ENCODE measurements at places on chromosomes 5 and 9.
A peak's percentile ranks its signal among the peaks of the same experiment; 100 is the strongest.

GRCh38 chr5:169590602-169591001 is 7.0 kb downstream of the SPDL1 start:
- DNase-seq = no peak

DNA sequence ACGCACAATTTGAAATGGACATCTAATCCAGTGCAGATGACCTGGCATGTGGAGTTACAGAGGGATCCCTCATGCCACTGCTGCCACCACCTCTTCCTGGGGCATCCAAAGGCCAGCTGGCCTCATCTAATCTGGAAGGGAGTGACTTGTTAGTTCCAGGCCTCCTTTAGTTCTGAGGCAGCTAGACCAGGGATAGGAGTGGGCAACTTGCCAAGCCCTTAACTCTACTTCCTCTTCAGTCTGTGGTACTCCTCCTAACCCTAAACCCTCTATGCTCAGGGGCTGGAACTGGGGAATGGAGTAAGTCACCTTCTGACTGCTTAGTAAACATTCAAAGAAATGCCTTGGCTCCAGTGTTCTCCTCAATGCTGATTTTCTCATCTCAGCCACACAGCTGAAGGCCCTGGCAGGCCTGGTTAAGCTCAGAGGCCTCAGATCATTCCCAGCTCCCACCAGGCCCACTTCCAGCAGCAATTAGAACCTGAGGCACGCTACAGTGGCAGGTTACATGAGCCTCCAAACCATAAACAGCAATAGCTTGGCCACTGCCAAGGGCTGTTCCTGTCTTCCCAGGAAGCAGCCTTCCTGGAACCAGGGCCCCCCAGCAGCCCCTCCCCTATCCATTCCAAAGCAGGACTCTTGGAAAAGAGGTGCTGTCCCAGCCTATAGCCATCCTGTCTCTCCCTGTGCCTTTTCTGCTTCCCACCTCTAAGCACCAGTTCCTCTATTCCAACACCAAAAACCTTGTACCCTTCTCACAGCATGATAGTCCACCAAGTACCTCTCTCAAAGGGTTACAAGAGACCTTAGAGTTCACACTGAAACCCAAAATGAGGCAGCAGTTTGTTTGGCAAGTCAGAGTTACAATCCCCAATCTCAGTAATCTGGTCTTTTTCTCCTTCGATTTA is 2.0 kb downstream of the EIF4EBP3 start:
- no peak for DNase-seq

GRCh38 chr5:139749242-139749641 is 46.4 kb upstream of the PSD2 start:
- no peak for DNase-seq

DNA sequence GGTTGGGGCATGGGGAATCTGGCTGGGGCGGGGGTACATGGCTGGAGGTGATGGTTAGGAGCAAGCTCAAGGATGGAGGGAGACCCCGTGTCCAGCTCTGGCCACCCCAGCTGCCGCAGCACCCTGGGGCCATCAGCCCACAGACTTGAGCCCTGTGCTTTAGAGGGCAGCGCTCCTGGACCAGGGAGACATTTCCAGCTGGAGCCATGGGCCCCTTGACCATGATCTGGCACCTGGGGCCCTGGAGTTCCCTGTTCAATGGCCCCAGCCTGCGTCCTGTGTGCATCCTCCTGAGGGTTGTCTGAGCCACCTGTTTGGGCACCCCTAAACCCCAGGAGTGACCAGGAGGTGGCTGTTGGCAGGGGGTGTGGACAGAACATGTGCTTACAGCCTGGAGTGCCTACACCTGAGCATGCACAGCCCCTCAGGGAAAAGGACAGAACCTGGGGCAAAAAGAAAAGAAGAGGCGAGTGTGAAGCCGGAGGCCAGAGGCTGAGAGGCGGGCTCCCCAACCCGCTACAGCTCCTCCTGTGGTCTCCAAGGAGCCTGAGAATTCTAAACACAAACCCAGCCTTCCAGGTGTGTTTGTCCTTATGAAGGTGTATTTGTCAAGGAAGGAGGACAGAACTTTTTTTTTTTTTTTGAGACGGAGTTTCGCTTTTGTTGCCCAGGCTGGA is 126.7 kb downstream of the C9orf50 start:
- DNase-seq = no peak

DNA sequence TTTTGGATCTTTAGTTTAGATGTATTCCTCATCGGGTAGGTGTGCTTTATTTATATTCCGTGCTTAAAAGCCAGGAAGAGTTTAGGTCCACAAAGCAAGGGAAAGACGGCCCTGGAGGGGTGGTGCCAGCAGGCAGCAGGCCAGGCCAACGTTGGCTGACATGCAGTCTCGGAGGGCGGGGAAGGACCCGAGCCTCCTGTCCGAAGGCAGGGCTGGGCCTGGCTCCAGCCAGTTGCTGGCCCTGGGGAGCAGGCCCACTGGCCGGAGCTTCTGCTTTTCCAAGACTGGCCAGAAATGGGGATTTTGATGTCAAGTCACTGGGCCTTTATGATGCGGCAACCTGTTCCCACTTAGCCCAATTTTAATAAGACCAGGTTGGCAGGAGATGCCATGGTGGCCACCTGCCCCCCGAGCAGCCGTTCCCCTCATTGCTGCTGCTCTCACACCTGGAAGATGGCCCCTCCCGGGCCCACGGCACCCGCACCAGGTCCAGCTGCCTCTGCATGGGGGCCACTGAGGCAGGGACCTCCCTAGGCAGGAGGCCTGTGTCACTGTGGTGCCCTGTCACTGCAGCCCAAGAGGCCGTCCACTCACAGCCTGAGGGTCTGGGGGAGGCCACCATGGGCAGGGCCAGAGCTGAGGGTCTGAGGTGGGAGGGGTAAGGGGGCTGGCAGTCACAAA is 23.2 kb downstream of the LPCAT1 start:
- no peak for DNase-seq

- no peak for DNase-seq
These were observed 57.9 kb upstream of the RNF38 start for GRCh38 chr9:36457836-36458429.

DNA sequence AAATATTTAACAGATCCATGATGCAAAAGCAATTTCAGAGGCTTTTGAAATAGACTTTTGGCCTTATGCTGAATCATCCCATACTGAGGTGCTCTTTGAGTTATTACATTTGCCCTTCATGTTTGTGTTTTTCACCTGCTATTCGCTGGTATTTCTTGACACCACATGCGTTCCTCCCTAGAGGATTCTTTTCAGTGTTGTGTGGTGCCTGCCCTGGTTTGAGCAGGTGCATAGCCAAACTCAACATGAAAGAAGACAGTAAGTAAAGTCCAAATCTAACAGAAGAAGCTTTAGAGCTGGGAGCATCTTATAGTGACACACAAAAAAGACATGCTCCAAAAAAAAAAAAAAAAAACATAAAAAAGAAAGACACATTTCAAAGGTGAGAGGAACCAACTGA is 796.3 kb downstream of the SEMA5A start:
- DNase-seq = no peak

DNA sequence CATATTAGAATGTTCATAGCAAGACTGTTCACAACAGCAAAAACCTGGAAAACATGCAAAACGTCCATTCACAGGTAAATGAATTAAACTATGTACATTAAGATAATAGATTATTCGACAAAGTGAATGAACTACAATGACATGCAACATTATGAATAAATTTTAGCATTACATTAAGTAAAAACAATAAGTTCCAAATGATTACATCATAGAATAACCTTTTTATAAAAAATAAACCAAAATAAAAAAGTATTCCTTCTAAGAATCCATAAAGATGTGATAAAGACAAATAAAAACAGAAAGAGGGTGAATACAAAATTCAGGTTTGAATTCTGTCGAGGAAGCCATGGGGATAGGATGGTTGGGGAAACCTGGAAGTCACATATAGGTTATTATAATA is 57.3 kb downstream of the STRBP start:
- DNase-seq = no peak

DNA sequence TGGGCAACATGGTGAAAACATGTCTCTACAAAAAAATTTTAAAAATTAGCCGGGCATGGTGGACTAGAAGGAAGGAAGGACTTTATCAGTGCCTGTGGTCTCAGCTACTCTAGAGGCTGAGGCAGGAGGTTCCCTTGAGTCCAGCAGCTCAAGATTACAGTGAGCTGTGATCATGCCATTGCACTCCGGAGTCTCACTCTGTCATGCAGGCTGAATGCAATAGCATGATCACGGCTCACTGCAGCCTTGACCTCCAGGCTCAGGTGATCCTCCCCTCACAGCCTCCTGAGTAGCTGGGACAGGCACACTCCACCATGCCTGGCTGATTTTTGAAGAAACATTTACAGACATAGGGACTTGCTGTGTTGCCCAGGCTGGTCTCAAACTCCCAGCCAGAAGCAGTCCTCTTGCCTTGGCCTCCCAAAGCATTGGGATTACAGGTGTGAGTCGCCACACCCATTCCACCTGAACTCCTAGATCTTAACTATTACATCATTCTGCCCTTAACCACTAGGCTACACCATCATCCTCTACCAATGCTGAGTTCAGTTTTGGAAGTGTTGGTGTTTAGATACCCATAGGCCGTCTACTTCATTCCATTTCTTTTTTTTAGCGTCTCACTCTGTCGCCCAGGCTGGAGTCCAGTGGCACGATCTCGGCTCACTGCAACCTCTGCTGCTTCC is 2.0 kb upstream of the URM1 start:
- no peak for DNase-seq

- no peak for DNase-seq
These were observed 363.0 kb upstream of the IRX2 start for GRCh38 chr5:3114467-3114866.

GRCh38 chr5:146339715-146340259 is 1.1 kb downstream of the POU4F3 start:
- DNase-seq = no peak

DNA sequence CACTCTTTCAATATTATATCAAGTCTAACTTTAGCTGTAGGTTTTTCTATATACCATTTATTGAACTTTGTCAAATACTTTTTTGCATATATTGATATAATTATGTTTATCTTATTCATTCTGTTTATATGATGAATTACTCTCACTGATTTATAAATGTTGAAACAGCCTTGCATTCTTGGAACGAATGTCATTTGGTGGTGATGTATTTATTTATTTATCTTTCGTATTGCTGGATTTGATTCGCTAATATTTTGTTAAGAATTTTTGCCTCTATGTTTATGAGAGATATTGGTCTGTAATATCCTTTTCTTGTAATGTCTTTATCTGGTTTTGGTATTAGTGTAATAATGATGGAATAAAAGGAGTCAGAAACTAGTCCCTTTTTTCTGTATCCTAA is 563.9 kb downstream of the ANXA1 start:
- no peak for DNase-seq

GRCh38 chr9:15262581-15262980 is 44.4 kb downstream of the TTC39B start:
- DNase-seq = no peak

DNA sequence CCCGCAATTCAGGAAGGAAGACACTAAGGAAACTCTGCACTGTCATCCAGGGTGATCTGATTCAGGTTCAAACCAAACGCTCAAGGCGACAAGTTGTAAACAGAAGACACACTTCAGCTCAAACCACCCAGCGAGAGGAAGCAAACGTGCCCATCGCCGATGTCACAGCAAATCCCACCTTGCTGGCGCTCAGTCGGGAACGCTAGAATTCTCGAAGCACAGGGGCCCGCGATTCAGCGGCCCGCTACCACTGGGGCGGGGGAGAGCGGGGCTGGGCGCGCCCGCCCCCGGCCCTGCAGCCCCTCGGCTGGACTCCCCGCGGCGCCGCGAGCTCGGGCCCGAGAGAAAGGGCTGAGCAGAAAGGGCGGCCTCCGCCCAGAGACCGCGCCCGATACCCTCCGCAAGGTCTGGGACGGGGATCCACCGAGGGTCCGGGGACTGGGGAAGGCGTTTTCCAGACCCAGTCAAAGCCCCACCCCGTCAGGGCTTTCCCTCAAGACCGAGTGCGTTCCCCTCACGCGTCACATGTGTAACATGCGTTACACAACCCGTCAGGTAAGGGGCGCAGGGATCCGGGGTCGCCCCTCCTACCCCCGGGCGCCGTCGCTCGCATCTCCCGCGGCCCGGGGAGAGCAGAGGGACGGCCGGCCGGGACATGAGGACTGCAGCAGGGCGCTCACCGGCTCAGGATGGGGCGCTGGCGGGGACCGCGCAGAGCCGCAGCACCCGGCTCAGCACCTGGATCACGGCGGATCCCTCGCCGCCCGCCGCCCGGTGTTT is 469 bp downstream of the AGTPBP1 start:
- DNase-seq = peak; percentile 24

GRCh38 chr9:22446589-22446949 is at the start of gene DMRTA1:
Gene DMRTA1 (plus strand): TSS chr9:22446824. CDS start chr9:22447066, 242 bp downstream.
- no peak for DNase-seq

DNA sequence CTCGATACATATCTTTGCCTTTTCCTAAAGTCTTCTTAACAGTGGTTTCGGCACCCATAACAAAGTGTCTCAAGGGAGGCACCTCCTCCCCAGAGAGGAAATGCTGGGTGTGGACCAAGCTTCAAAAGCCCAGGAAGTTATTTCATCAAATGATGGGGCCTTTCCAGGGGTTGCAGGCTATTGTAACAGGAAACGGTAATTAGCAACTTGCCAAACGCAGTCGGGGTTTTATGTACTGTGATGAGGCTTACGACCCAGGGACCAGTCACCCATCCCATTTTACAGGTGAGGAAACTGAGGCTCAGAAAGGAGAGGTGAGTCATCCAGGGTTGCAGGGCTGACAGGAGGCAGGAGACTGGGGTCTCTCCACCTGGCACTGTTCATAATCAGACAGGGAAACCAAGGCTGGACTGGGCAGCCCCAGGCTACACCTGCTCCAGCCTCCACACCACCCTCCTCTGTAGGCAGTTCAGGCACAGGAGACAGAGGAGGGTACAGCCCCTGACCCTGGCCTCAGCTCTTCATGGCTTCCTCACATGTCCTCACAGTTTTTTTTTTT is 30.0 kb upstream of the SUSD3 start:
- peak; percentile 40 for DNase-seq

- DNase-seq = no peak
These were observed 642 bp downstream of the CSF2 start for GRCh38 chr5:132074091-132074771.

DNA sequence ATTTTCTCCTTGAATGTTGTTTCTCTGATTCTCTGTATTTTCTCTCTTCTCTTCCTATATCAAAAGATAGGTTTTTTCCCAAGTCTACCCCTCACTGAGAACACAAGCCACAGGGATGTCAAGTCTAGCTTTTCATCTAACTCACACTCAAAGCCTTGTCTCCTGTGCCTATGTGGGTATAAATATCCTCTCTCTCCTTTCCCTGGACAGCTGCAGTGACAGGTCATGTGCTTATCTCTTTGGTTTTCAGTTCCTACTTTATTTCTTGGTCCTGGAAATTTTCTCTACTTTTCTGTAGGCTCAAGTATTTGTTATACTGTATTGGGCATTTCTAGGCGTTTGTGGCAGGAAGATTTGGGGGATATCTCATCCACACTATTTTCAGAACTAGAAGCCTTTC is 182.4 kb upstream of the MVB12B start:
- no peak for DNase-seq
